ENCODE measurements at places on chromosomes 3 and 15.

GRCh38 chr3:123267821-123268220 is 66.1 kb downstream of the SEC22A start:
- no peak for DNase-seq

- no peak for DNase-seq
Measured at GRCh38 chr3:6455031-6455430, 405.9 kb upstream of the GRM7 start.

GRCh38 chr3:129581623-129582022 is 24.9 kb downstream of the PLXND1 start:
- no peak for DNase-seq

- DNase-seq: peak; percentile 74
Measured at GRCh38 chr15:96234109-96234892, 96.2 kb upstream of the NR2F2 start.

DNA sequence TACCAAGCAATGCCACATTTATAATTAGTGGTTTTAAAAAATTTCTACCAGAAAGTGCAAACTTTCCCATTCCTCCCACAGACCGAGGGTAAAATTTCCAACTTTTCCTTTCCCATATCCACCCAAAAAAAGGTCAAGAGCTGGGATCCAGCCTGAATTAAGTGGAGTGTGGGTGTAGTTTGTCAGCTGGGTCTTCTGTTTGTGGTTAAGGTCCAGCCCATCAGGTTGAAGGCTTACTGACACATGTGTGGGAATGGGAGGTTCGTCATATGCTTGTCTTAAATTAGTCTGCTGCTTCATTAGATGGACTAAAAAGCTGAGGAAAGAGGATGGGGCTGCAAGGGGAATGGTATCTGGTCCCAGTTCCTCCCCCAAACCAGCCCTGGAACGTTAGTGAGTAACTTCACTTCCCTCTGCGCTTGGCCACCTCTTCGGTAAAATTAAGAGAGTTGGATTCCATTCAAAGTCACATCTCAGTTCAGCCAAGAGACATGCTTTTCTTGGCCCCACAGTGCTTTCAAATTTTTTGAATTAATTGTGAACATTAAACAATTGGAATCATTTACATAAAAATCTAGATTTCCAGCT is 59.0 kb upstream of the PLCL2 start:
- no peak for DNase-seq

DNA sequence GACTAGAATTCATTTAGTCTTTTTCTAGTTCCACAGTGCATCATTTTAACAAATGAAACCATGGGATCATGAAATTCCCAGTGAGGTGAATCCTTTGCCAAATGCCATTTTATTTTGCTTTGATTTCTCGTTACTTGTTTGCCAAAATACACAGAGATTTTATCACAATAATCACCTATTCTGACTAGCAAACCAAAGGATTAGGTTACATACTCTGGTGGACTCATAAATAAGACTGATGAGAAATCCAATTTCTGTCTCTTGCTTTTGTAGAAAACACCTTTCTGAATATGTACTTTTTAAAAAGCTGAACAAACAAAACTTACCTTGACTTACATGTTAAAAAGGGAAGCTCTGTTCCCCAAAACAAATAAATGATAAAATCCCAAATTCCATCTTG is 12.2 kb downstream of the ERC2 start:
- DNase-seq: no peak

- no peak for DNase-seq
Measured at GRCh38 chr3:43468133-43468532, 153.7 kb downstream of the ANO10 start.

DNA sequence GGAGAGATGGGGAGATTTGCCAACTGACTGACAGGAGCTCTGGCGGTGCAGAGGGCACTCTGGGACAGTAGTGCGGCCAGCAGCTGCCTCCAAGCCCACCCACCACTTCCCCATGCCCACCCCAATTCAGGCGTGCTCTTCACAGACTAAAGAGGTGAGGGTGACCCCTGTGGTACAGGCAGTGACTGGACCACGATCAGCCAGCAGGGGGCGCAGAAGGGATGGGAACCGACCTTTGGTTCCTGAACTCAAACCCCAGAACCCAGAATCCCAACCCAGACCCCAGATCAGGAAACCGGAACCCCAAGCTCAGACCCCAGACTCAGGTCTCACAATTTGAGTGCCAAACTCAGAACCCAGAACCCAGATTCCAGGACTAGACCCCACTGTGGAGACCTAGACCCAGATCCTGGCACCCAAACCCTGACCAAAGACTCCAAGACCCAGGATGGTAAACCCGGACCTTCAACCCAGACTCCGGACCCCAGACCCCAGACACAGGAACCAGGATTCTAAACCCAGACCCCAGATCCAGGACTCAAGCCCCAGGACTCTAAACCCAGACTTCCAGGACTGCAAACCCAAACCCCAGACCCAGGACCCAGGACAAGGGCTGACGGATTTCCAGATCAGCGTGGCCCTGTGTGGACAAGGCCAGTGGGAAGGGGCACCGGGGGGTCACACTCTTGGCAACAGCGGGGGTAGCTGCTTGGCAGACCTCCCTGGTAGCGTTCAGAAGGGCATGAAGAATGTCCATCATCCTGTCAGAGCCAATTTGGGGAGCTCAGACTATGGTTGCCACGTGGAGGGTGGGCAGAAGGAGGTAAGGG is 3.7 kb upstream of the MYL3 start:
- DNase-seq: no peak

DNA sequence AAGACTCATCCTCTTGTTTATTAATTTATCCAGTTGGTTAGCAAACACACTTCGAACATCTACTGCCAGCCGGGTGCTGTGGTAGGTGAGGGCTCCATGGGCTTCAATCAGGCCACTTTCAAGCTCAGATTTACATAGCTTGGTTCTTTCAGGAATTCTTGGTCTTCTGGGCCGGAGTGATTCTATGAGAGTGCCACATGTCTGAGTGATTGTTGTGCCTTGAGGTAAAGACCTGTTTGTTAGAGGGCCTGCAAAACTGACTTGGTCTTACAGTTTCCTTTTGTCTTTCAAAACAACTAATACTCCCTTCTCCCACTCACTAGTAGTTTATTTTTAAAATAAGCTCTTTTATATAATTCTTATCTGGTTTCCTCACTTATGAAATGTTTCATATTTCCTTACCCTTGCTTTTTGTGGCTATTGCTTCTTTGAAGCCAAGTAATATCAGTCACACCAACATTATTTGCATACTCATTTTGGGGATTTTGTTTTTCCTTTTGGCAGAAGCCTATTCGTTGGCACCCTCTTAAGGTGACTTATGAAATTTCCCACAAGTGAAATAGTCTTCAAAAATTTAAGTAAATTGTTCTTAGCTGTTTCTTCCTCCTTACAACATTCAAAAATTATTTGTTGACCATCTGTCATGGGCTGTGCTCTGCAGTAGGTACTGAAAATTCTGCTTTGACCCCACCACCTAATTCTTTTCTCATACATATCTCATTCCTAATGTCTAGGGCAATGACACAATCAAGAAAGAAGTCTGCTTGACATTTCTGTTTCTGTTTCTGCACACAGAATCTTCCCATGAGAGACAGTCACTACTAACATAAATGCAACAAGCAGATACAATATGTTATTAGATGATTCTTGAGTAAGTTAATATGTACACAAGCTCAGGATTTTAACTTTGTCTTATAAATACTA is 120.2 kb downstream of the LRRC28 start:
- no peak for DNase-seq

DNA sequence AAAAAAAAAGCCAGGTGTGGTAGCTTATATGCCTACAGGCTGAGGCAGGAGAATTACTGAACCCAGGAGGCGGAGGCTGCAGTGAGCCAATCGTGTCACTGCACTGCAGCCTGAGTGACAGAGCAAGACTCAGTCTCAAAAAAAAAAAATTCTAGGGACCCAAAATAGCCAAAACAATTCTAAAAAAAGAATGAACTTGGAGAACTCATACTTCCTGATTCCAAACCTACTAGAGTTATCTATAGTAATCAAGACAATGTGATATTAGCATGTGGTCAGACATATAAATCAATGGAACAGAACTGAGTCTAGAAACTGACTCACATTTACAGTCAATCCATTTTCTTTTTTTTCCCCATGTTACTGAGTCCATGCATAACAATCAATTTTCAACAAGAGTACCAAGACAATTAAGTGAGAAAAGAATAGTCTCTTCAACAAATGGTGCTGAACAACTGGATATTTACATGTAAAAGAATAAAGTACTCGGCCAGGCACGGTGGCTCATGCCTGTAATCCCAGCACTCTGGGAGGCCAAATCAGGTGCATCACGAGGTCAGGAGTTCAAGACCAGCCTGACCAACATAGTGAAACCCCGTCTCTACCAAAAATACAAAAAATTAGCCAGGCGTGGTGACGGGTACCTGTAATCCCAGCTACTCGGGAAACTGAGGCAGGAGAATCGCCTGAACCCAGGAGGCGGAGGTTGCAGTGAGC is 11.9 kb downstream of the PRKAR2A start:
- DNase-seq: no peak

DNA sequence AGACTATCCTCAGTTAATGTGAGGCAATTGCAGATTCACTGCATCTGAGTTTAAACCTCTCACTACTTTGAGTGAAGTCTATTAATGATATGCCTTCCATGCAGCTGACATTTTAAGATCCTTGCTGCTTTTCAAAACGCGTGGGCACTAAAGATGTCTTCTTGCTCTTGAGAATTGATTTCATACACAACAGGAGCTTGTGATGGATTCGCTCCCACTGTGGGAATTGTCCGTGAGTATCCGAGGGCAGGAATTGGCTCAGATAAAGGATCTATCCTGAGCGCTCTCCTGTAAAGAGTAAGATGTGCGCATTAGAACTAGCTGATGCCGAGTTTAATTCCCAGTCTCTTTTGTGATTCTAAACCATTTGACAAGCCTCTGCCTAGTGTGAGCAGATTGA is 167.9 kb downstream of the ROBO2 start:
- DNase-seq: no peak

GRCh38 chr3:140122183-140122582 is 187.2 kb downstream of the CLSTN2 start:
- peak; percentile 6 for DNase-seq

GRCh38 chr3:64143409-64144130 is 81.7 kb downstream of the PRICKLE2 start:
- peak; percentile 44 for DNase-seq

DNA sequence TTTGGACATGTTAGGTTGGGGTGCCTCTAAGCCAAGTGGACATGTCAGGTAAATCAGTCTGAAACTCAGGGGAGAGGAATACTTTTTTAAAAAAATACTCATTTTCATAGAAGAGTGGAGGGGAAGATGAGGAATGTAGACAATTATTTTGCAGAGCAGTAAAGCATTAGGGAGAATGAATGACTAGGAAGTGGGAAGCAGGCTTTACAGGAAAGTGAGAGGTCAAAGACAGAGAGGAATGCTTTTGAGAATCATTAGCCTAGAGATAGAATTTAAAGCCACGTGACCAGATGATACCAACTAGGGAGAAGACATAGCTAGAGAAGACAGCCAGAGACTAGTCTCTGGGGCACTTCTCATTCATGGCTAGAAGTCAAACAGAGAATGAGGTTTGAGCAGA is 91.0 kb downstream of the RAD18 start:
- DNase-seq: no peak

DNA sequence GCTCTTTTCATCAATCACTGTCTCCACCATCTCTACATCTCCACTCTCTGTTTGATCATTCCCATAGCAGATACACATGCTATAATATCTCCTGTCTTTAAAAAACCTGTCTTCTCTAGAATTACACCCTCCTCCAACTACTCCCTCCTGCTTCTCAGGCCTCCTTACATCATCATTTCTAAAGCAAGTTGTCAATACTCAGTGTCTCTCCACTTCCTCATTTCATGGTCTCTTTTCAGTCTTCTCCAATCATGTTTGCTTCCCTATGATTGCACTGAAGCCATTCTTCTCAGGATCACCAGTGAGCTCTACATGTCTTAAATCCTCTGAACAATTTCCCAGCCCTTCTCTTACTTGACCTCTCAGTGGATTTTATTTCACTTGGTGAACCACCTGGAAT is 87.0 kb upstream of the ZNF280D start:
- DNase-seq: no peak

GRCh38 chr3:4888913-4889846 is 90.1 kb upstream of the BHLHE40 start:
- DNase-seq: no peak

DNA sequence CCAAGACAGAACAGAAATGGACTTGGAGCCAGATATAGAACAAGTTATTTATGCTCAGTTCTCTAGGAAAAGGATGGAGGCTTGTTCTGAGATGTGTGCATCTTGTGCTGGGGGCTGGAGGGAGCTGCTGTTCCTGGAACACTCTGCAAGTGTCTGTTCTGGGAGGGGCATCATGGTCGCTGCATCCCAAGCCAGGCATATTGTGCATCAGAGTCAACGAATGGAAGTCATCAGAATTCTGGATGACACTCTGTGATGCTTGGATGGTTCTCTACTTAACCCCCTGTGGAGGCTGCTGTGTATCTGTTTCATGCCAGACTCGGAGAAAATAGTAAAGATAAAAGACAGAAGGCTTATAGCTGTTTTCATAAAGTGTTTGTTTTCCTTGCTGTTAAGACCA is 34.7 kb downstream of the RPL22L1 start:
- DNase-seq: no peak

GRCh38 chr3:67564008-67564407 is 90.4 kb downstream of the SUCLG2 start:
- DNase-seq: no peak

DNA sequence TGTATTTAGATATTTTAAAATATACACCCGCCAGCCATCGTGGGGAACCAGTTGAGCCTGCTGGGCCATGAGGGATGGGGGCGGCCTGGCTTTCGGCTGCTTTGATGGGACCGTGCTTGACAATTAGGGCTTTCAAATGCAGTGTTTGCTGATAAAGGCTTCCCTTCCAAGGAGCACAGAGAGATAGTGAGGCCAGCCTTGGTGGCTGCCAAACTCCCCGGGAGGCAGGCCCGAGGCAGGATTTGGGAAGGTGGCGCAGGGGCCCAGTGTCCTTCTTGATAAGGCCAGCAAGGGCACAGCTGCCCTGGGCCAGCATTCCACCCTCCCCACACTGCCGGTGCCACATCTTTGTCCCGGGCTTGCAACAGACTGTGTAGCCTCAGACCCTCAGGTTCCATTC is 75.6 kb downstream of the LINGO1 start:
- DNase-seq: no peak

DNA sequence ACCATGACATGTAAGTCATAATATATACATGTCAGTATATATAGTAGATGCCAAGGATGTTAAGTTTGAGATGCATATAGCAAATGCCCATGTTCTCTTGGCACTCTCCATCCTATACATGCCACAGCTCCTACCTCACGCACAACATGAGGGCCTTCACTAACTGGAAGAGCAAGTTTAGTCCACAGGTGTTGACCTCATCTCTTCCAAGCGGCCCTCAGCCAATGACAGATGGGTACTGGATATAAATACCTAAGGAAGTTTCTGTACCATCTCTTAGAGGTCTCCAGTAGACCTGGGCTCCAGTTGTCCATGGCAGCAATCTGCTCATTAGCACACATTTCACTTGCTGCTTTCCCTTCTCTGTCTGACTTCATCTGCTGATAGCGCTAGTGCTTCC is 43.3 kb upstream of the CMC1 start:
- no peak for DNase-seq
